NCI-H748 treated with DMSO at 0.1 percent for 48 hours (cell line): ENCODE measurements at places on chromosomes 2 and 18.

GRCh38 chr18:49546278-49546677, 15.6 kb upstream of the LIPG start:
- no peak for DNase-seq

GRCh38 chr18:13539843-13540476, 186.4 kb downstream of the FAM210A start:
- peak; percentile 20 for DNase-seq

- no peak for DNase-seq
Measured at GRCh38 chr2:201879996-201880395, 73.7 kb downstream of the CDK15 start.

GRCh38 chr2:24724111-24724775, 68.9 kb downstream of the PTRHD1 start:
- DNase-seq = no peak

DNA sequence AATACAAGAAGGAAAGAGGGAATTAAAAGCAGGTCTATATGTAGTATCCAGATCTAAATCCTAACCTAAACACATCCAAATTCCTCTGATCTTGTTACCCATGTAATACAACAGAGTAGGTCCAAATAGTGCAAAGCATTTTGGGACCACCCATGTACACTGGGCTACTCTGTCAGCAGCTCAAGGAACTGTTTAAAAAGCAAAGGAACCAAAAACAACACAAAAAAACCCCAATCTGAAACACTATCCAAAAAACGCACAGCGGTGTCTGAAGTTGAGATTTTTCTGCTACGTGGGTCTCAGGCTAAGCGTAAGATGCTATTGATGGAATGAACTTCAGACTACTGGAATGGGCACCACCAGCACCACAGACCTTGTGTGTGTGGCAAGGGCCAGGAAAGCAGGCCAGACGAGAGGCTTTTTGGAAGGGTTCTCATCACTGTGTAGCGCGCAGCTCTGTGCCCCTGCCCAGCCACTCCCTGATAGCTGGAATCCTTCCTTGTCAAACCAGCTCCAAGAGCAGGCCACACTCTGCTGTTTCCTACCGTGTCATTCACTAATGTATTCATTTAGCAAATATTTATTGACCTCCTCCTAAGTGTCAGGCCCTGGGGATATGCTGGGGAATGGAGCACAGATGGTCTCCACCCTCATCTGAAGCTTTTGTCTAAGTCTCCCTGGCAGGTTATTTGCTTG, 101.4 kb downstream of the COLEC12 start:
- DNase-seq = peak; percentile 40

GRCh38 chr2:241302759-241303651, 12.5 kb downstream of the HDLBP start:
- no peak for DNase-seq

GRCh38 chr2:55051026-55051866, 995 bp upstream of the RTN4 start:
- no peak for DNase-seq

GRCh38 chr18:24068945-24069693, 54.6 kb downstream of the TTC39C start:
- no peak for DNase-seq

- DNase-seq = no peak
Measured at GRCh38 chr2:60481257-60481656, 72.2 kb downstream of the BCL11A start.

- DNase-seq = peak; percentile 45
Measured at GRCh38 chr2:238720232-238720672, 127.6 kb upstream of the TWIST2 start.

DNA sequence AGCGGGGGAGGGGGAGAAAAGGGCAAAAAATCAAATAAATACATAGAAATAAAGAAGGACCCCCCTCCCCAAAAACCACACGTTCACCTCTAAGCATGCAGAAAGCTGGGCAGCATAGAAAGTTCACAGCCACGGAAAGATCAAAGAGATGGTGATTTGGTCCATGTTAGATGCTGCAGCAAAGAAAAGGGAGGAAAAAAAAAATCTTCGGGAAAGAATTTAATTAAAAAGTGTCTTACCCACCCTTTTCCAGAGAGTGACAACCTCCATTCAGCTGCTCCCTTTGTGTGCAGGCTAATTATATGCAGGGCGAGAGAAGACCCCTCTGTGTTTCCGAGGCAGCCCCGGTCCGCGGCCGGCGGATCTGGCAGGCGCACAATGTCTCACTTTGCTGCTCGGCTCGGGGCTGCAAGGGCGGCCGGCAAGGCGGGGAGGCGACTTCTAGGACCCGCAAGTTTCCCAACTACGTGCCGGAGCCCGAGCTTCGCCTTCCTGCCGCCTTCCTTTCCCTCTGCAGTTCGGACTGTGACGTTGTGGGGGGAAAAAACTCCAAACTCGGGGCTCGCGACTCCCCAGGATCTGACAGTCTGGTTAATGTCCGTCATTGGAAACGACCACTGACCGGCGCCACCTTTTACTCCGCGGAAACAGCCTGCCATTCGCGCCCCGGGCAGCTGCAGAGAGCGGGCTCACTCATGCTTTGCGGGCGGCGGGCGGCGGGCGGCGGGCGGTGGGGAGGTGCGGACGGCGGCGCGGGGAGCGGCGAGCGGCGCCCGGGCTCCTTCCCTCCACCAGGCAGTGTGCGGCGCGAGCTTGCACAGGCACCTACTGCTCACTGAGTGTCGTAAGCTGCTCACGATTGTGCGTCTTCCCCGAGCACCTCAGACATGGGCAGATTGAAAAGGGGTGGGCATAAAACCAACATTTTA, at the start of gene LRRTM1:
LRRTM1 (minus strand) TSS at position 844 of the 929 bp plus-strand sequence. CDS start 933 bp downstream, outside the sequence.
- no peak for DNase-seq

DNA sequence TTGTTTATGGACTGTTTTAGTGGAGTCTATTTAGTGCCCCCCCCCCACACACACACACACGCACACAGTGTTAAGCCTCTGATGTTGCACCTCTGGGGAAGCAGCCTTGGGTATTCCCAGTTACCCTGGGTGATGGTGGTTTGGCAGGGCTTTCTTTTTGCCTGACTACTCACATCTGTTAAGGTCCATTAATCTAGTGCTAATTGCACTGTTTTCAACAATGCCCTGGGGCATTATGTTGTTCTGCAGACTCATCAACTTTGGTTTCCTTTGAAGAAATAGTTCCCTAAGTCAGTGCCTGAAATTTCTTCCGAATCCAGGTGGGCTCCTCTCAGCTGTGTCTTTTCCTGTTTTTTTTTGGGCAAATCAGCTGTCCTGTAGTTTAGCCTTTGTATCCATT, 34.7 kb downstream of the SPOPL start:
- DNase-seq = peak; percentile 6

DNA sequence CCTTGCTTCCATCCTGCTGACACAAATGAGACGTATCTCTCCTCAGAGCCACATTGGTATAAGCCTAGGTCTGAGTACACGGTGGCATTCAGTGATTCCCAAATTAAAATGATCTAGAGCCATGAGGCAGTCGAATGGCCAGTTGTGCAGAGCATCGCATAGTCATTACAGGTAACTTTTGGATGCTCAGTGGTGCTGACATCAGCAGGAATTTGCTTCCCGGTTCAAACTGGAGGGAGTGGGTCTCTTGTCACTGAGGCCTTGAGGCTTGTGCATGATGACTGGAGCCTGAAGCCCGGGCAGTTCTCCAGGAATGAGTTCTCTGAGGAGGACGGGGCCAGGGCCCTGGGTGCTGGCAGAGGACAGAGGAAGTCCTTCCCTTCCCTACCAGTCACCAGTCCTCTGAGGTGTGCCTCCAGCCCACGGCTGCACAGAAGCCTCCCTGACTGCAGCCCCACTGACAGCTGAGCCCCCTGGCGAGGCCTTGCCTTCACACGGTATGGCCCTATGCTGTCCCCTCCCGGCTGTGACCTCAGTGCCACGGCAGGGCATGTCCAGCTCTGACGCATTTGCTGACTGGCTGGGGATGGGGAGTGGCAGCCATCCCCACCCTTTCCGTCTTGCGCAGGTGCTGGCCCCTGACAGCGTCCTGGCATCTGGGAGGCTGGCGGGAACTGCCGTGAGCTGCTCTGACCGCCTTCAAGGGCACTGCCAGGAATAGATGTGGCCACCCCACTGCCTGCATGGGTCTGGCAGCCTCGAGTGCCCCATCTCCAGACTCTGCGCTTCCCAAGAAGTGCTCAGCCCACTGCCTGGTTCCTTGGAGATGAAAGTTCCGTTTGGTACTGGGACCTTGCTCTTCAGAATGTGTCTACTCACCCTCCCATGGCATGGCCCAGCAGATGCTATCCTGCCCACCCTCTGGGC, 117.4 kb downstream of the CELF4 start:
- no peak for DNase-seq

DNA sequence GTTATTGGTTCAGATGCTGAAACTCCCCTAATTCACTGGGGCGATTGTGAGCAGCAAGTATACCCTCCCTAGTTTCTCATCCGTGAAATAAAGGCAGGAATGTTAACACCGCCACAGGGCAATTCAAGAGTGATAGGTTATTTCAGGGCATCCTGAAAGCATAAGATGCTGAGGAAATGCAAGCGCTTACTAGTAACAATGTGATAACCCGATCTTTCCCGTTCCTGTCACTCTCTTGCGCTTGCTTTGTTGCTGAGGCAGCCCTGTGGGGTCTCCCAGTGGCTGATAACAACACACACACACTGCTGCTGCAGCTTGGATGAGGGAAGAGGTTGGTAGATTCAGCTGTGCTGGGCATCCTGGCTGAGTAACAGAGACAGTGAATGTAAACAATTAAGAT, 259.3 kb downstream of the AGPS start:
- no peak for DNase-seq

DNA sequence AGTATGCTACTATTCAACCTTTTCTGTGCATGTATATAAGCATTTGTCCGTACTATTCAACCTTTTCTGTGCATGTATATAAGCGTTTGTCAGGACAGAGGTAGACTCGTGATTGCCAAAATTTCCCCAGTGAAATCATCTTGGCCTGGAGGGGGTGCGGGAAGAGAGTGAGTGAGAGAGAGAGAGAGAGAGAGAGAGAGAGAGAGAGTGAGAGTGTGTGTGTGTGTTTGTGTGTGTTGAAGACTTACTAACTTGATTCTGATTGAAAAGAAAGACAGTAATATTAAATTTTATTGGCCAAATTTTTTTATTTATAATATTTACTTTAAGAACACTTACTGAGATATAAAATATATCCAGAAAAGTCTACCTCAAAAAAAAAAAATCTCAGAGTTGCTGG, 19.1 kb downstream of the FAM117B start:
- no peak for DNase-seq

DNA sequence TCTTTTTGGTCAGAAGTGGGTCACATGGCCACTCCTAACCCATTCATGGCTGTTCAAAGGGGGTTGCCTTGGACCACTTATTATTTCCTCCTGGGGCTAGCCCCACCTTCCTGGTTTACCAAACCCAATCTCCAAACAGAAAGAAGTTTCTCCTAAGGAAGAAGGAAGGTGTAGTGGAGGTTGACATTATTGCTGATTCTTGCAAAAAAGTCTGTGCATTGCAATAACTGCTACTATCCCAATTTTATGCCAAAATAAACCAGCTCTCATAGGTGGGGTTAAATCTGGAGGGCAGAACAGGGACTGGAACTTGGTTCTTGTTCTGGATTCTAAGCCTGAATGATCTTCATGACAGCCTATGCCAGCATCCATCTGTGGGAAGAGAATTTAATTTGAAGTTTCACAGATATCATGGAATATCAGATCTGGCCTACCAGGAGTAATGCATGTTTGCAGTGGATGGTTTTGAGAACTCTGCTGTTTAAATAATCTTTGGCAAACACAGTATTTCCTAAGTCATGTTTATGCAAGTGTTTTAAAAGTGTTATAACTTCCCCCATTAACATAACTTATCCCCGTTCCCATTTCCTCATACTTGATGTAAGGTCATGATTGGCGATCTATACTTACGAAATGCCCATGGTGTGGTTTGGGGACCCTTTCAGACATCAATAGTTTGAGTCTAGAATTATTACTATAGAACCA, 11.9 kb downstream of the ANXA4 start:
- no peak for DNase-seq

GRCh38 chr2:164515734-164516133, 105.5 kb downstream of the GRB14 start:
- DNase-seq = no peak

DNA sequence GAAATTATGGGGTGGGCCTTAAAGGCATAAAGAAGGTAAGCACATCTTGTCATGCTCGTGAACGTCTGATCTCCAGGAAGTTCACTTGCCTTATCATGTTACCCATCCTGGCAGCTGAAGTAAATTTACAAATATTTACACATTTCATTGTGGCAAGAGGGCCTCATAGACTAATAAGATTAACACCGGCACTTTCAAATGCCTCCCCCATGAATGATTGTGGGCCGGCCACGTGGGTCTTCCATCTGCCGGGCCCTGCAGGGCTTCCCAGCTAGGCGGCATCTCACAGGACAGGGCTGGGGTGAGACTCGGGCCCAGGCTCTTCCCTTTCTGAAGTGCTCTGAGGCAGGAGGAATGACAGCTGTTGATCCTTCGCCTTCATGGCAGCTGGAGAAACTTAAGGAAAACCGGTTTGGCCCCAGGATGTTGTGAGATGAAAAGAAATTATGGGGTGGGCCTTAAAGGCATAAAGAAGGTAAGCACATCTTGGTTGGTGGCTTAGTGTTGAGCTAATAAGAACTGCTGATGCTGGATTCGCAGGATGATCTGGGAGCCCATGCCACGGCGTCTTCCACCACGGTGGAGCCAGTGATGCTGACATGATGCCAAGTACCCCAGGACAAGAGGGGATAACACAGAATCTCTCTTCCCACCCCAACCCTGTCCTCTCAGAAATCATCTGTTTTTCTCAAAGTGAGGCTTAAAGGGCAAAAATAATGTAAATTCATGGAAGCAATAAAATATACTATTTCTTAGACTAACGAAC, 176.3 kb downstream of the SEPTIN10 start:
- DNase-seq = peak; percentile 35

- no peak for DNase-seq
Measured at GRCh38 chr2:8352296-8352695, 329.6 kb upstream of the ID2 start.

GRCh38 chr2:15538792-15539191, 22.3 kb downstream of the NBAS start:
- DNase-seq = no peak

DNA sequence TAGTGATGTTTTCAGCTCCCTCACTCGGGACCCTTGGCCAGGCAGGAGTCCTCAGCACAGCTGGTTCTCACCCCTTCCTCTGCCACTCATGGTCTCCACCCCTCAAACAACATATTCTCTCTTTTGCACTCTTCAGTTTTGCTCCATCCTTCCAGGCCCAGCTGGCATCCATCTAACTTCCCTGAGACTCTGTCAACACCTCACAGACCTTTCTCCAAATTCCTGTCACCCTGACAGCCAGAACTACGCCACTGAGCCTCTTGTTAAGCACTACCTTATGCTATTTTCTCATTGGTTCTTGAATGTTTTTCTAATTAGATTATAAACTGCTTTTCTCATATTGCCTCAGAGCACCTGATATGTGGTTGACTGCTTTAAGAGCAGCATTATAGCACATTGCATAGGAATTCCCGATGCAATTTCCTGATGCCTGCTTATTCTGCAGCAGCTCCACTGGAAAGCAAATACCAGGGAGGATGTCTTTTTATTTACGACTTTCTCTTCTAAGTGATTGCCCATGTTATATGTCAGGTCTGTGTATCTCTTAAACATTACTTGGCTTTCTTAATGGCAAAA, 12.4 kb upstream of the INO80C start:
- no peak for DNase-seq
